GM03348 (cell line): ENCODE measurements at places on chromosomes 1 and 21.

DNA sequence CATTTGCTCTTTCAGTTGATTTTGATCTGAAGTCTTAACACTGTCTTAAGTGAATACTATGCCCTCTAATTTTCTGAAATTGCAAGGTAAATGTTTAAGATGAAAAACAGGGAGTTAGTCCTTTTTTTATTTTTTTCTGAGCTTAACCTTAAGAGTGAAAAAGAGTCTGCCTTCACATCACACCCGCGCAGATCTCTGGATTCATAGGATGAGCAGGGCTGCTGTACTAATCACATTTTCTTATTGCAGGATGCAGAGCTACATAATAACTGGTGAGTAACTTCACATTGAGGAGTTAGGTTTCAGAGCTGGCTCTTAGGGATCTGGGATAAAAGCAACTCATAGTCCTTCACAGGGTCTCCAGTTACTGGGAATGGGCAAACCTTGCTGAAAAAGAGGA, 188.7 kb upstream of the ATP1B1 start:
- DNase-seq, result no peak

DNA sequence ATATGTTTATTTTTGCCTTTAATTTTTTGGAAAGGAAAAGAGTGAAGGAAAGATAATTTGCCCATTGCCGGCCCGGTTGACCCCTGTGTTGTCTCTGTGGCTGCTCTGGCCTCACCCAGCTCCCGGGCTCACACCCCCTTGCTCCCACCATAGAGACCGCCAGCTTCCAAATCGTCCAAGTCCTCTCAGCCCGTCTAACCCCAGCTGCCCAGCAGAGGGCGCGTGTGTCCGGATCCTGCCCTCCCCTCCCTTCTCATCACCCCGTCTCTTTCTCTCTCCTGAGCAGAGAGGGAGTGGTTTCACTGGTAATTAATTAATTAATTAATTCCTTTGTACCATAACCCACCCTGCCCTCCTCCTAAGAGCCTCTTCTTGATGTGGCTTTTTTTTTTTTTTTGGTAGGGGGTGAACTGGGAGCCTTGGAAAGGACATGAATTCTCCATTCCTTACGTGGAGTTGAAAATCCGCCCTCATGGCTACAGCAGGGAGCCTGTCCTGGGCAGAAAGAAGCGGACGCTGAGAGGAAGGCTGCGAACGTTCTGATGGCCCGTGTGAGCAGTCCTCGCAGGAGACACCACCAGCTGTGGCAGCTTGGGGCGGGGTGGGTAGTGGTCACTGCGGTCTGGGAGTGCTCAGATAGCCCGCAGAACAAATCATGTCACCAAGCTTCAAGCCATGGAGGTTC, 45.9 kb downstream of the KIAA0040 start:
- DNase-seq, result peak; percentile 90

DNA sequence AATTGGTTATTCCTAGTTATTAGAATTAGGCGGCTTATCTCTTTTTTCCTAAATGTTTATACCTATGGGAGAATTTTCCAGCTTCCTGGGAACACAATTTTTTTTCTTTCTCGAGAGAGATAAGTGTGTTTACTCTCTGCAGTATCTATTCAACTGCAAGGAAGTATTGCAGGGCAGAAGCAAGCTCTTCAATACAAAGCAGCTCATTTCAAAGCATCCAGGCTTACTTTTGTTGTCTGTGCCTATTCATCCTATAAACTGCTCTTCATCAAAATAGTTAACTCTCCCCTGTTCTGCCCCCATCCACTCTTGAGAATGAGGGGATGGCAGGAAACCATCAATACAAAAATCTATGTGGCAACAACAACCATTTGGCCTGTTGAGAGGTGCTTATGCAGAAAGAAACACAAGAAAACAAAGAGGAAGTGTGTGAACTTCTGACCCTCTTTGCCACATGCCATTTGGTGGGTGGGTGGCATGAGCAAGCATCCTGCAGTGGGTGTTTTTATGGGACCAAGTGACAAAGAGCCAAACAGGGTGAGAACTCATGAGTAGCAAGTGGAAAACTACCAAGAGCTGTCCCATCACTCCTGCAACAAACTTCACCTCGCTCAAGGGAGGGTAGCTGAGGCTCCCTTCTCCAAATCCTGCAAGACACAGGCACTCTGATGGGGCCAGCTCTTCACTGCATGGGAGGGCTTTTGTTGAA, 50.6 kb upstream of the MRPS6 start:
- no peak for DNase-seq

DNA sequence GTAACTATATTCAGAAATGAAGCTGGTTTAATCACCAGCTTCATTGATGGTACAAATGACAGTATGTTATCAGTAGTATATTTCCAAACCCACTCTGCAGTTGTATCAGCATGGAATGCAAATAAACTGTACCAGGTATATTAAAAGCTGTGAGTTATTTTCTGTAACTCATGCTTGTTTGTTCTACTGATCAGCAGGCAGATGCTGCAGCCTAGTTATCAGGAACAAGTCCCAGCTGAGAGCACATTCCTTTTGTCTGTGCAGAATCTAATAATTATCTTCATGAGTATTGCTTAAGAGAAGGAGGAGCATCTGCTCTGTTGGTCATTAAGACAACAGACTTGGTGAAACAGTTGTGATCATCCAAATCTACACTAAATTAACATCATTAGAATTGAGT, 1331.1 kb downstream of the MRPL39 start:
- no peak for DNase-seq

DNA sequence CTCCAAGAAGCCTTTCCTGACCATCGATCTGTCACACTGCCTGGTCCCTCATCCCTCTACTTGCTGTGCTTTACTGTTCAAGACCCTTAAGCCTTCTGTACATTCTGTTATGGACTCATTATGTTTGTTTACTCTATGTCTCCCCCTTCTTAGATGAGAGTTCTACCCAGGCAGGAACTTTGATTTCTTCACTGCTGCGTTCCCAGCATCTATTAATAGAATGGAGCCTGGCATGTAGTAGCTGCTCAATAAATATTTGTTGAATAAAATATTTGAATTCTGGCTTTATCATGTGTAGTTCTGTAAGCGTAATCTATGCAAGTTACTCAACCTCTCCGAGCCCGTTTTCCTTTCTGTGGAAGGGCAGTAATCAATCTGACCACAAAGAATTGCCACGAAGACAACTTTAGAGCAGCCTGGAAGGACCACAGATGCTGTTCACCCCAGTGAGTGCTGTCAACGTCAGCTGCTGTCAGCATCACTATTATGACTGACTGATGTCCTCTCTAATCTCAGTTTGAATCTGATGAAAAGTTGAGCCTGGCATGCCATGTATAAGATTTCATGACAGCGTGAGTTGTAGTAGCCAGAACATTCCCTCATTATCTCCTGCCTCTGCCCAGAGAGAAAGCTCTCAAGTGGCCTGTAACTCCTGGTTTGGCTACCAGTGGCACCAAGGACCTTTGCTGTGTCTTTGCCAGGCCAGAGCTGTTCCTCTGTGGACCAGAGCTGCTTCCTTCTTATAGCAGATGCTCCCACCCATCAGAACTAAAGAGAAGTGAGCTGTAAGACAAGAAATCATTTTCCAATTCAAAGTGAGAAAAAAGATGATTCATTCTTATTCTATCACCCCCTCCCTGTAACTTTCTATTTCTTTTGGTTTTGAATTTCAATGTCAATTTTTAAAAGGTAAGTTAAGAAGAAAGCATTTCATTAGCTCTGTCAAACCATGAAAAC, 94.5 kb downstream of the PRDM2 start:
- no peak for DNase-seq

- peak; percentile 12 for DNase-seq
Measured at GRCh38 chr1:169321539-169321938, 46.1 kb downstream of the NME7 start.

DNA sequence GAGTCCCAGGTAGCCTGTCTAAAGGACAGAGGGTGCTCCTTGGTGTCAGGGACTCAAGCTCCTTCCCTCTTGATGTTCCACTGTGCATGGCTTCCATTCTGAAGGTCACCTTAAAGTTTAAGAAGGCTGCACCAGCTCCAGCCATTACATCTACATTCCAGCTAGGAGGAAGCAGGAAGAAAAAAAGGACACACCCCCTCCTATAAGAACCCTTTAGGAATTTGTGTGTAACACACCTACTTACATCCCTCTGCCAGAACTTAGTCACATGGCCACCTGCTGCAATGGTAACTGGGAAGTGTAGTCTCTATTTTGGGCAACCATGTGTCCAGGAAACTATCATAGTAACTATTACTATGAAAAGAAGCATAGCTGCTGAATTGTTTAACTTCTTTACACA, 161.6 kb upstream of the KLHDC7A start:
- no peak for DNase-seq

GRCh38 chr1:54813485-54814125, 12.5 kb upstream of the TTC22 start:
- DNase-seq, result no peak

GRCh38 chr1:3483801-3484444, 29.5 kb downstream of the ARHGEF16 start:
- peak; percentile 78 for DNase-seq

DNA sequence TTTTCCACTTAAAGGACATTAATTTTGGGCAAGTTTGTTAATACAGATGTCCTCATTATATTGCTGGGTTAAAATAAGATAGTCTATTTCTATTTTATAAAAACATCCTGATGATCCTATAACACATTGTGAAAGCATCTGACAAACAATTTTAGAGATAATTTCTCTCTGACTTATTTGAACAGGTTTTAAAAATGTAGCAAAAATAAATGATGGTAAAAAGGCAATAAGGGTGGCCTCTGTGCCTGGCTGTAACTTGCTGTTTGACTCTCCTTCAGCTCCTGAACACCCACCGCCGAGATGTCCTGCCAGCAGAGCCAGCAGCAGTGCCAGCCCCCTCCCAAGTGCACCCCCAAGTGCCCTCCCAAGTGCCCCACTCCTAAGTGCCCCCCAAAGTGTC, at the start of gene LCE1A:
TSS of gene LCE1A (plus strand) at position 301 of the 400 bp plus-strand sequence. CDS start at position 301, 0 bp downstream.
- no peak for DNase-seq

DNA sequence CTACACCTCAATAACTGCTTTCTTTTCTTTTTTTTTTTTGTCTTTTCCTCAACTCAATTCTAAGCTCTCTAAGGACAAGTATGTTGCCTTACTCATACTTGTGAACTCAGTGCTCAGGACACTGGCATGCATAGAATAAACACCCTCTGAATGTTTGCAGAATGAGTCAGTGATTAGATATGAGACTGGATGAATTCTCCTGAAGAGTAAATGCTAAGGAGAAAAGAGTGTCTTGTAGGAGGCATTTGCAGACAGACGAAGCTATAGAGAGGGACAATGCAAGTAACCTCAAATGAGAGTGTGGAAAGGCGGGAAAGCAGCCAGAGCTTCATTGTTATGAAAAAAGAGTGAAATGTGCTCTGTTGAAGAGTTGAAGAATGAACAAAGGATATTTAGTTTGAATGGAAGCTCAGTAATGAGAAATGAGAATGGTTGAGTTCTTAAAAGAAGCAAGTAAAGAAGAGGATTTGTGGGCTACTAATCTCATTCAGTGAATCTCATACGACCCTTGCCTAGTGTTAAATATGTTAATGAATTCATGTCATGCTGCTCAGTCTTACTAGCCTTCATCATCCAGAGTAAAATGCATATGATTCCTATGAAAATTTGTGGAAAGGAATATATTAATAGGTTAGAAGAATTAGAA, 166.1 kb upstream of the DPYD start:
- DNase-seq, result peak; percentile 82

GRCh38 chr1:207025146-207025880, 7.2 kb downstream of the C1orf116 start:
- peak; percentile 69 for DNase-seq

DNA sequence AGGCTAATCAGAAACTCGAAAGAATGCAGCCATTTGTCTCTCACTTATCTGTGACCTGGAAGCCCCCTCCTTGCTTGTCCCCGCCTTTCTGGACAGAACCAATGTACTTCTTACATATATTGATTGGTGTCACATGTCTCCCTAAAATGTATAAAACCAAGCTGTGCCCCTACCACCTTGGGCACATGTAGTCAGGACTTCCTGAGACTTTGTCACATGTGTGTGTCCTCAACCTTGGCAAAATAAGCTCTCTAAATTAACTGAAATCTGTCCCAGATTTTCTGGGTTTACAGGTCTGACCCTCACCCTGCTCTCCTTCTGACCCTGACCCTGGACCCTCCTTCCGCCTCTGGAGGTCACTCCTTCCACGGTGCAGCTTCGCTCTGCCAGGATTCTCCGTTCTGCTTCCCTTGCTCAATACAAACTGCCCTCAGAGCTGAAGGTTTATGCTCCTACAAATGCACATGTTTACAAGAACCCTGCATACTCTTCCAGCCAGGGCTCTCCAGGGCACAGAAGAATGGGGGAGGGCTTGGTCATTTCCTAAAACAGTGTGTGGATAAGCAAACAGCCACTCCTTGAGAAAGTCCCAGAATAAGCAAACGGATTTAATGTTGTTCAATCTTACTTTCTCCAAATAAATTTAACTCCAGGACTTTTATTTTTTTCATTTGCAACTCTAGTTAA, 160.5 kb downstream of the ACTL8 start:
- DNase-seq, result no peak

DNA sequence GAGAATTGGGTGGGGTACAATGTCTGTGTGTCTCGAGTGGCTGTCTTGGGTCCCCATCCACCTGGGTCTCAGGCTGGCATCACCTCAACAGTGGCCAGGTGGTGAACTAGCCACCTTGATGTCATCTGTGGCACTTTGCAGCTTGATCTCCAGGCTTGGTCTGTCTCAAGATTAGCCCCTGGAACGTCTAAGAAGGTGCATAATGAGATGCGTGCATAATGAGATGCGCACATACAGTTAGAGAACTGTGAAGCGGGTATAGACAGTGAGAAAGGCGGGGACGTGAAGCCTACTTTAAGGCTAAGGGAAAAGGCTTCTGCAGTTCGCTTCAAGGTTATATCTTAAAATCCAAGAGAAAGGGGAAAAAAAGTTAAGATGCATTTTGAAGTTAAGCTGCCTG, 98.7 kb downstream of the WDR4 start:
- DNase-seq, result no peak

- DNase-seq, result no peak
Measured at GRCh38 chr21:16713331-16714117, 799.3 kb upstream of the CXADR start.

DNA sequence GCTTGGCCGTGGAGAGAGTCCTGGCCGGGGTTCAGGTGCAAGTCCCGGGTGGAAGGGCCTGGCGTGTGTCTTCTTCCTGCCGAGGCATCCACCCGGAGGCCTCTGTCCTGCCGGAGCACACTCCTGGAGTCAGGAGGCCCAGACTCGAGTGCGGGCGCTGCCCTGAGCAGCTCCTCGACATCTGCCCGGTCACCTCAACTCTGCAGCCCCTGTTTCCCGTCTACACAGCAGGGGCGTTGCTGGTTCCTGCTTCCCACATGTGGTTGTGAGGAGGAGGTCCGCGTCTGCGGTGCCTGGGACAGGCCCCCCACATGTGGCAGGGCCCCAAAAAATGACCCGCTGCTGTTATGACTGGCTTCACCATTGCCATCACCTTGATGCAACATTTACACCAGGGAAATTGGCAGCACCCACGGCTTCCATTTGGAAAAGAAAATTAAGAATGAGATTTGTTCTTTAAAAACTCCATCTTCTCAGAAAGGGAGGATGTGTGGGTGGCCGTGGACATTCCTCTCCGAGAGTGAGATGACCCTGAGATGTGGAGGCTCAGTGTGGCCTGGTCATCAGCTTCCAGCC, 169.8 kb downstream of the PRDM16 start:
- no peak for DNase-seq

- no peak for DNase-seq
Measured at GRCh38 chr1:6345009-6345408, 48.6 kb downstream of the ACOT7 start.
